ENCODE measurements at places on chromosomes 4 and X.

GRCh38 chrX:139563251-139563650, 32.7 kb downstream of the F9 start:
- no peak for DNase-seq

GRCh38 chr4:71907782-71908181, 123.9 kb upstream of the GC start:
- no peak for DNase-seq

DNA sequence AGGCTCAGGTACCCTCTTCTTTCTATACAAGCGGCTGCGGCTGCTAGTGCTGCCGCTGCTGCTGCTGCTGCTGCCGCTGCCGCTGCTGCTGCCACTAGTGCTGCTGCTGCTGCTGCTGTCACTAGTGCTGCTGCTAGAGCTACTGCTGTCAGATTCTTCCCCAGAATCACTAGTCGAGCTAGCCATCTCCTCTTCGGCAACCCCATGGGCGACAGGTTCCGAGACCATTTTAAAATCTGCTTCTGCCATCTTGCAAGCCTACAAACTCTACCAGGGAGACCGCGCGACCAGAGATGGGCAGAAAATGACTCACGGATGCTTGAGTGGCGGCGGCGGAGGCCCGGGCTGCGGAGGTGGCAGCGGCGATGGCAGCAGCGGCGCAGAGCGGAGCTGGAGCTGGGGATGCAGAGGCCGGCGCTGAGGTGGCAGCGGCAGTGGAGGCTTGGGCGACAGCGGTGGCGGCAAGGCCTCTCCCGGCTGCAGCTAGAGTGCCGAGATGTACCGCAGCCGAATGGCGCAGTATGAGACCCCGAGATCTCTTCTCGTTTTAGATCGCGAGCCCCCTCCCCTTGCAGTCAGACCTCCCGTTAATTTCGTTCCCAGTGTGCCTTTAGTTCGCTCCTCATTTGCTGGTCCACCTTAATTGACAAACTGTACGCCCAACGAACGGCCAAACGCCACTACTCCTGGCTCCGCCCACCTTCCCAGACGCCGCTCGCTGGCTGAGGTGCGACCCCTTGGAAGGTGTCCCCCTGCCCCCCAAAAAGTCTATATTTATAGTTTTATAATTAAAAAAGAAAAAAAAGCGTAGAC, at the start of gene NAP1L3:
NAP1L3 (minus strand) TSS at position 523 of the 813 bp plus-strand sequence; CDS start at position 249, 274 bp downstream.
- peak; percentile 71 for DNase-seq

DNA sequence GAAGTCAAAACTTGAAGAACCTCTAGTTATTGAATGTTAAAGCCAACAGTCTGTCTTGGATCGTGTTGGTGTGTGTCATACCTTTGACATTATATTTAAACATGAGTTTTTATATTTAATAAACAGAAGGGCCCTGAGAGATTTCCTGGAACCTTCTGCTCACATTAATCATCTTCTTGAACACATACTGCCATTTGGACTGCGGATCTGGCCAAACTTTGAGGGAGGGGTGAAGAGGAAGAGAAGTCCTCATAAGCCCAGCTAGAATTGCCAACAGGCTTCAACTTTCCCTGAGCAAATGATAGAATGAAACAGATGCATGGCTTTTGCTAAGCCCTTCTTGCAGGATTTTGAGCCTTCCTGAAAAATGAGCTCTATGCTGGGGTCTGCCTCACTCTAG, 27.4 kb downstream of the CCKAR start:
- DNase-seq: no peak

DNA sequence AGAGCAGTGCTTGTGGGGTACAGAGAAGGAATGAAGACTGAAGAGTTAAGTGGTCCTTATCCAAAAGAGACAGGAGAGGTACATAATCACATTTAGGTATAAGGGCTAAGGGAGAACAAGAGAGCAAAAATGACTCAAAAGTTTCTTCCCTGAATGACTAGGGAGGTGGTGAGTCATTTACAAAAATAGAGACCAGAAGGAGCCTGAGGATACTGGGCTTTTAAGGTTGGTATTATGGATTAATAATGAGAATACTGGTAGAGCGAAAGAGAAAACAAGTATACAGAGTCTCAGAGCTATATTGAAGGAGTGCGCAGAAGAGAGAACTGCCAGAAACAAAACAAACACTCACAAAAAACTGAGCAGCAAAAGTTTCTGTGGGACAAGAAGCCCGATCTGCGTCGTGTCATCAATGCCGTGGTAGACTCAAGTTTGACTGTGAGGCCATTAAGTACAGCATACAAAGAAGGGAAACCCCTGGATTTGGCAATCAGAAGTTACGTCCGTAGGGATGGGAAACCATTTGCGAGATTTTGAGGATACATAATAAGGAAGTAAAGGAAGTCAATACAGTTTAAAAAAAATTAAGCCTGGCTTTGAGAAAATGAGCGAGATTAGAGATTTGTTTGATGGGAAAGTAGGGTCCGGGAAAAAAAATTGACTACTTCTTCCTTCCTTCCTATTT, 129.1 kb upstream of the STIM2 start:
- DNase-seq: no peak

DNA sequence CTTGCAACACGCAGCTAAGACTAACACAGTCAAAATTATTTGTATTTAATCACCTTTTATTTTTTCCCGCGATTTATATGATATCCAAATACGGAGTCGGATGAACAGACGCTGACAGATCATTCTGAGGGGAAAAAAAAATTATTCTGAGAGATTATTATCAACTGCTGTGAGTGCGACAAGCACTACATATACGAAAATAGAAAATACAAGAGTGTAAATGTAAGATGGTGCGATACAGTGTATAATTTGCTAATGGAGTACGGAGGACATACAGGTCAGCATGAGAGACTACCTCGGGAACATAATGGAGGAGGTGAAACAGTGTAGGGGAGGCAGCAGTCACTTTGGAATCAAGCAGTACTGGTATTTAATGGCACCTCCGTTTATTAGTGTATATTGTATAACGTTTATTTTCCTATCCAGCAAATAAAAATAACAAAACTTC, 2.8 kb upstream of the LIN54 start:
- DNase-seq: no peak

- DNase-seq: no peak
These were observed 14.8 kb downstream of the MSX1 start for GRCh38 chr4:4874254-4874653.

DNA sequence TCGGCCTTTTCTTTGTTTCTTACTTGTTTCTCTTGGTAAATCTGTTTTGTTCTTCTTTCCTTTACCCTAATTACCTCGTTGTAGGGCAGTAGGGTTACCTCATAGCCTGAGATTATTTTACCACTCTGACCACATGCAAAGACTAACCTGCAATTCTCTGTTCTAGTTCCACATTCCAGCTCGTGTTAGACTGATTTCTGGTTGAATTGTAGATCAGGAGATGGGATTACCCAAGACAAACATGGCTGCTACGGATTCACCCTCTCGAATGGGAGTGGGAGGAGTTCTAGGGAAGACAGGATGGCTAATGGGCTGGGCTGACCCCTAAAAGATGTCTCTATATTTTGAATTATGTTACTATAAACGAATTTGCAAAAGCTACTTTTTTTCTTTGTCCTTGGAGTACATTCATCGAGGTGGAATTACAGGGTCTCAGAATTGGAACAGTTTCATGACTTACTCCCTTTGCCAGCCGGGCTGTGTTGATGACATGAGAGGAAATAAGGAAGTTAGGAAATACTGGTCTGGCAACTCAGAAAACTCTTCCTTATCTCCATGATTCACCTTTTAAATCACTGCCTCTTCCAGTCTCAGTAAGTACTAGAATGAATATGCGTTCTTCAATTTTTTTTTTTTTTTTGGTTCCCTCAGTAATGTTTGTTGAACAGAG, 36.7 kb upstream of the FBXW7 start:
- DNase-seq: no peak

- DNase-seq: no peak
These were observed 8.3 kb upstream of the AGA start for GRCh38 chr4:177450426-177451107.

- no peak for DNase-seq
These were observed 493 bp downstream of the TCEAL5 start for GRCh38 chrX:103275947-103276567.

GRCh38 chrX:104854188-104854587, 288.2 kb downstream of the IL1RAPL2 start:
- DNase-seq: no peak

DNA sequence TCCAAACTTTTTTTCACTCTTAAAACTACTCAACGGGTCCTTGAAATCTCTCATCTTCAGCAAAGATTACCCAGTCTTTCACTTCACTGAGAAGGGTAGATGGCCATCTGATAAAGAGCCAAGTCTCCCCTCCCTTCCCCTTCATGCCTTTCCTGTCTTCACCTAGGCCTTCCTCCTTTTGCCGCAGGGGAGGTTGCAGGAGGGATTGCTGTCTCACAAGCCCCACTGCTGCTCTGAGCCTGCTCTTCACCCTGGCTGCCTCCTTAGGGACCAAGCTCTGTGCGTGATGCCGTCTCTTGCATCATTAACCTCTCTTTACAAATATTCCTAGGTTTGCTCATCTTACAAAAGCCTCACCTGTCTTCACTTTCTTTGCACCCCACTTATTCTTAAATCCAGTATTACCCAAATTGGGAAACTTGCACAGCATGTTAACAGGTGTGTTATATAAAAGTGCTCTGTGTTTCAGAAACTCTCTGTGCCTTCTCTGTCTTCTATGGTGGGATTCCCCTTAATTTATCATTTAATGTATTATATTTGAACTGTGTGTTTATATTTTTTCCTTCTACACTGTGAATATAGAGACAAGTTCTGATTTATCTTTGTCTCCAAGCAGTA, 3.8 kb downstream of the ZFX start:
- DNase-seq: no peak

GRCh38 chrX:132474544-132475248, 14.1 kb downstream of the MBNL3 start:
- DNase-seq: no peak

- DNase-seq: no peak
These were observed 27.0 kb downstream of the PROM1 start for GRCh38 chr4:16056681-16057385.

- no peak for DNase-seq
These were observed 44.5 kb upstream of the PDGFRA start for GRCh38 chr4:54184581-54184980.

Data from stimulated activated naive CD8-positive, alpha-beta T cell treated with anti-CD3 and anti-CD28 coated beads, Interleukin-15, amount 100 ng/mL, for 72 hours (primary cell).